Stimulated activated CD8-positive, alpha-beta memory T cell treated with anti-CD3 and anti-CD28 coated beads, Interleukin-4, amount 100 ng/mL, for 4 hours (primary cell): ENCODE measurements at places on chromosomes 4 and X.

DNA sequence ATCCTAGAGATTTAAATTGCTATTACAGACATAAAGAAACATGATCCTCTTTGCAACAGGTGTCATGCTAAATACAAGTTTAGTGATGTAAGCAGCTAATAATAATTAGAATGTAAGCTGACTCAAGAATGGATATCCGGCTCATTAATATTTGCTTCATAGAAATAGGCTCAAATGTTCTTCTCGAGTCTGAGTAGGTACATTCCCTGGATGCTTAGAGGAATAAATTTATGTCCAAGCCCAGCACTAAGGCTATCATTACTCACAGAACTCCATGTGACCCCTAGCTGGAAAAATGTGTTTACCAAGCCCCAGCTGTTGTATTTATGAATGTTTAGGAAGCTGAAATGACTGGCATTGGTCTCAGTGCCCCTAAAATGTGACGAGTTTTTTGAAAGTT, 87.6 kb upstream of the TSPAN7 start:
- no peak for DNase-seq

DNA sequence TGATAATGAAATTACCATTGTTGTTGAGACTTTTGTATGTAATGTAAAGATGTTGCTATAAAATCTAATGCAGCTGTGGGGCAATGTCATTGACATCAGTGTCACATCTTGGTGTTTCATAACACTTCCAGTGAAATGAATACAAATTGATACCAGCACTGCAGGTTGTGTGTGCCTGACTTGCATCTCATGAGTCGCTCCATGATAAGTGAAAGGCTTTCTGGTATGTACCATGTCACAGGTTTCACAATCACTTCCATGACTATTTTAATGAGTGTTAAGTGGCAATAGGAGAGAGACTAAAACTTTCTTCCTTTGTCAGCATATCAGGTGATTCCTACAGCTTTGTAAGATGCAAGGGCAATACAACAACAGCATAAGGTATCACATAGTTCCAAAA, 94.4 kb downstream of the ABCB7 start:
- DNase-seq, result no peak

- DNase-seq, result no peak
Observed at GRCh38 chr4:86223472-86223871, 136.4 kb downstream of the MAPK10 start.

- DNase-seq, result no peak
Observed at GRCh38 chr4:180423712-180424057, 1819.5 kb upstream of the TENM3 start.

GRCh38 chr4:107442538-107443111, 277.4 kb downstream of the PAPSS1 start:
- DNase-seq, result no peak

- no peak for DNase-seq
Observed at GRCh38 chr4:6500481-6501140, 28.2 kb upstream of the PPP2R2C start.

DNA sequence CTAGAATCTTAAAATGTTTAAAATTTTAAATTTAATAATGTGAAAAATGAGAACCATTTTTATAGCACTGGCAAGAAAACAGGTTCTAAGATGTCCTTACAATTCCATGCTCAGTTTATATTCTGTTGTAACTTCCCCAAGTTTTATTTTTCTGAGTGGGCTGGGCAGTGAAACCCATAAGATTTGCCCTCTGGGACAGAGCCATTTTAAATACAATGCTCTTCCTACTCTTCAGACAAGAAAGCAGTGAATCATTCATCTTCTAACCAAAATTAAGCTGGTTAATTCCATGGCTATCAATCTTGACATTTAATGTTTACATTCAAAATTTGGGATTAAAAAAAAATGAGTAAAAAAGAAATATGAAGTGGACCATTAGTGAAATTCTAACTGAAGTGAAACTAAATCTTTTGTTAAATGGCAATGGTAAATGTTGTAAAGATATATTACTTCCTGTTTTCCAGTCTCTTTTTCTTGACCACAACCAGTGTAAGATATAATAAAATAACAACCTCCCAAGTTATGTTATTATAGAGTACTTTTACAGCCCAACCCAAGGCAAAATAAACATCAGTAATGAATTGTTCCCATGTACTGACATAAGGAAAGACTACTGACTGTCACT, 37.2 kb upstream of the PTPN13 start:
- DNase-seq, result no peak

- no peak for DNase-seq
Observed at GRCh38 chrX:28888416-28888815, 301.2 kb downstream of the IL1RAPL1 start.

DNA sequence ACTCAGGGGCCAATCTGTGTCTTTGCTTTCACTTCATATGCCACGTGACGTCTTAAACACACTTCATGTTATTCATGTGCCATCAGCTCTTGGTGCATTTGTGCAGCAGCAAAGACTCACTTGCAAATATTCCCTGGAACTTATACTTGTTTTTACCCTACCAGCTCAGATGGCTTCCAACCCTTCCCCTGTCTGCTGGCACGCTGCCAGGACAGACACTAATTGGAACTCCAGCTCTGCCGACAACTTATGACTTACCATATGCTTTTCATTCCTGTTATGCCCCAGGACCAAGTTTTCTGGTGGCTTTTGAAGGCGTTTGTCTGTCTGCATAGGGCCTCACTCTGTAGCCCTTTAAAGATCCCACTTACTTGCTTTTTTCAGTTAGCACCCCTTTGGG, 261.7 kb upstream of the GNPDA2 start:
- no peak for DNase-seq
